ENCODE measurements at places on chromosomes 2 and 18. TPM values are rescaled to one million over a fixed set of nuclear protein-coding genes. Genes with fewer than 3 reads are reported as not detected.

Gene RTKN
- 94.1 TPM for polyA plus RNA-seq

Gene MYCN
- polyA plus RNA-seq: 16.4 TPM

Gene FOXI3
- not detected for polyA plus RNA-seq

Gene GPR55
- polyA plus RNA-seq: 0.22 TPM

Gene LBX2
- polyA plus RNA-seq: 5.8 TPM

Gene CWC22
- polyA plus RNA-seq: 9.2 TPM

Gene GCC2
- 14.6 TPM for polyA plus RNA-seq

Gene PIK3C3
- 17.8 TPM for polyA plus RNA-seq

DNA sequence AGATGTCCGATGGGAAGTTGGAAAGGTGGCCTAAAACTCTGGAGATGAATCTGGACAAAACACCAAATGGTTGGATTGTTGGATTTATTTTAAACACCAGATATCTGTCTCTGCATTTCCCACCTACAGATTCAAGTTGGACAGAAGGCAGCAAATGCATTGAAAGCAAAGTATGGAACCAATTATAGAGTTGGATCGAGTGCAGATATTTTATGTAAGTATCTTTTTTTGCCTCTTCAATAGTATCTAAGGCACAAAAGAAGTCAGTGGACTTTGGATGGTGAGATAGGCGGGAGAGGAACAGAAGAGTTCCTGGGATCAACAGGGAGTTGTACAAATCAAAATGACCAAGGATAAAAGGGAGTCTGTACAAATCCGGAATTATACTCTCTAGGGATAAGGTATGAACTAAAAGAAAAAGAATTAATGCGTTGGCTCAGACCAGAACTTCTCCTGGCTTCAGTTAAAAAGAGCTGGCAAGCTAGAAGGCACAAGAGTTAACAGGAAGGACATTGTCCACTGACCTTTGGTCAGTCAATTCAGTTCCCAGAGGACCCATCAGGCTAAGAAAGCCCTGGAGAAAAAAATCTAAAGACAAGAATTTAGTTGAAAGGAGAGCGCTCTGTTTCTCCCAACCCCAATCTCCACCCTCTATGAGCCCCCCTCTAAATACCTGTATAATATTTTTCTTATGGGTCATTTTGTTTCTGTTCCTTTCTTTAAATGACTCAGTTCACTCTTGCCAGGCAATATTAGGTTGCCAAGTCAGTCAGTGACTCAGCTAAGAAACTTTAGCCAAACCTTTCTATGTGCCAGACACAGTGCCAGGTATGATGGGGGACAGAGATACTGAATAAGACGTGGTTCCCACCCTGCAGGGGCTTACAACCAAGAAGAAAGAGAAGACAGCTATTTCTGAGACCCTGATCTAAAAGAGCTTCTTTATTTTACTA is 29.1 kb downstream of the CPO start:
- H3K36me3 ChIP-seq: no peaks in the 10 kb centered on the region
- H3K4me3 ChIP-seq: no peak overlapping the region
- DNase-seq: peak; percentile 56
- H3K27ac ChIP-seq: peak overlapping the region; percentile 36

GRCh38 chr2:233262562-233262961 is 11.1 kb downstream of the ATG16L1 start:
- H3K27me3 ChIP-seq: no peaks in the 10 kb centered on the region
- no peak for DNase-seq
- H3K4me3 ChIP-seq: no peak overlapping the region
- no peaks in the 10 kb centered on the region for H3K4me1 ChIP-seq
- peaks cover 62% of the 10 kb centered on the region for H3K36me3 ChIP-seq

- no peaks in the 10 kb centered on the region for H3K4me1 ChIP-seq
- no peaks in the 10 kb centered on the region for H3K36me3 ChIP-seq
- DNase-seq: no peak
Measured at GRCh38 chr2:202429164-202429980, 53.2 kb downstream of the BMPR2 start.

GRCh38 chr2:160268151-160268781 is 68.2 kb upstream of the ITGB6 start:
- no peak for DNase-seq
- no peak overlapping the region for H3K27ac ChIP-seq
- H3K36me3 ChIP-seq: no peaks in the 10 kb centered on the region
- peaks cover 6% of the 10 kb centered on the region for H3K4me1 ChIP-seq
- no peaks in the 10 kb centered on the region for H3K27me3 ChIP-seq

GRCh38 chr18:21341141-21341540 is 99.1 kb downstream of the GREB1L start:
- no peaks in the 10 kb centered on the region for H3K36me3 ChIP-seq
- H3K4me1 ChIP-seq: no peaks in the 10 kb centered on the region

DNA sequence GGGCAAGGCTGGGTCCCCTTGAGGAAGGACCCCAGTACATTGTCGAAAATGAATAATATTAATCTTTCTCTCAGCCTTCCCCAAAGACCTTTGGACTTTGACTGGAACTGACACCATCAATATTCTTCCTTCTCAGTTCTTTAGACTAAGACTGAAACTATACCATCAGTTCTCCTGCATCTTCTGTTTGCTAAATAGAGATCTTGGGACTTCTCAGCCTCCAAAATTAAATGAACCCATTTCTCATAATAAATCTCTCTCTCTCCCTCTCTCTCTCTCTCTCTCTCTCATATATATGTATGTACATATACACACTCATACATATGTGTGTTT is 39.7 kb upstream of the VRK2 start:
- no peak overlapping the region for H3K27ac ChIP-seq
- H3K36me3 ChIP-seq: no peaks in the 10 kb centered on the region
- H3K27me3 ChIP-seq: no peaks in the 10 kb centered on the region
- no peak for DNase-seq

DNA sequence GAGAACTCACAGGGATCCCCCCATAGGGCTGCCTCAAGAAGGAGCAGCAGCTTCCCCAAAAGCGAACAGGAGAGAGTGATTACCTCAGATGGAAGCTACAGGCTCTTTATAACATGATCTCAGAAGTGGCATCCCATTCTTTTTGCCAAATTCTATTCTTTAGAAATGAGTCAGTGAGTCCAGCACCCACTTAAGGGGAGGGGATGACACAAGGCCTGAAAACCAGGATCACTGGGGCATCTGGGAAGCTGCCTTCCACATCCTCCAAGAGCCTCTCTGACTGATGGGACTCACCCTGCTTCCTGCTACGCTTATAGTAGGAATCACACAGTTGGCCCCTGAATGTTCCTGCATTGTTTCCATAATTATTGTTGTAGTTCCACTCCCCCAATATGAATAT is 96.5 kb downstream of the MAPK4 start:
- H3K4me1 ChIP-seq: no peaks in the 10 kb centered on the region
- H3K4me3 ChIP-seq: no peak overlapping the region
- no peaks in the 10 kb centered on the region for H3K27me3 ChIP-seq
- H3K36me3 ChIP-seq: no peaks in the 10 kb centered on the region
- no peak for DNase-seq

GRCh38 chr2:138086576-138086975 is 122.3 kb downstream of the HNMT start:
- H3K4me1 ChIP-seq: no peaks in the 10 kb centered on the region
- no peak overlapping the region for H3K27ac ChIP-seq
- no peaks in the 10 kb centered on the region for H3K36me3 ChIP-seq
- H3K4me3 ChIP-seq: no peak overlapping the region
- H3K27me3 ChIP-seq: no peaks in the 10 kb centered on the region

DNA sequence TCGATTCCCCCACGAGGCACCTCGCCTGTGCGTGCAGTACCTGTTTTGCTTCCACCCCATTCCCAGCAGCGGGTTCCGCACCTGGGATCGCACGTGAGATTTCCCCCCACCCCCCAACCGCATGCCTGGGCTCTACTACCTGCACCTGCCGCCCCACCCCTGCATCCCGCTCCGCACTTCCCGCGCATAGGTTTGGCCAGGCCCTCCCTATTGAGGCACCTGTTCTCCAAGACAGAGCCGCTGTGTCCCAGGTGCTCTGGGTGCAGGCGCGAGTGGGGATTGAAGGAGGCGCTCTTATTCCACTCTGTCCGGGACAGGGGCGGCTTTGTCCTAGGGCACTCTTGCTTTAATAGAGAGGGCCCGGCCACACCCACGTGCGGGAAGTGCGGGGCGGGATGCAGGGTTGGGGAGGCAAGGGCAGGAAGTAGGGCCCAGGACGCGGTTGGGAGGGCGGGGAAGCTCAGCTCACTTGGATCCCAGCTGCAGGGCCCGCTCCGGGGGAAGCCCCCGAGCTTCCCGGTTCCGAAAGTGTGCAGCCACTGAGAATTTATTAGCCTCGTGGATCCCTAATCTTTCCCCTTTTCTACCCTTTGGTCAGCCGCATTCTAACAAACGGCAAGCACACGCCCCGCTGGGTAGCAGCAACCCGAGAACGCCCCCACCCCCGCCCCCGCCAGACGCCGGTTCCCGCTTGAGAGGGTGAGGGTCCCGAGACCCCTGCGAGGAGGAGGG is 670 bp upstream of the MOCOS start:
- peak overlapping the region; percentile 55 for H3K4me3 ChIP-seq
- peaks cover 19% of the 10 kb centered on the region for H3K27me3 ChIP-seq
- H3K27ac ChIP-seq: no peak overlapping the region
- peak; percentile 66 for DNase-seq
- H3K4me1 ChIP-seq: peaks cover 9% of the 10 kb centered on the region

DNA sequence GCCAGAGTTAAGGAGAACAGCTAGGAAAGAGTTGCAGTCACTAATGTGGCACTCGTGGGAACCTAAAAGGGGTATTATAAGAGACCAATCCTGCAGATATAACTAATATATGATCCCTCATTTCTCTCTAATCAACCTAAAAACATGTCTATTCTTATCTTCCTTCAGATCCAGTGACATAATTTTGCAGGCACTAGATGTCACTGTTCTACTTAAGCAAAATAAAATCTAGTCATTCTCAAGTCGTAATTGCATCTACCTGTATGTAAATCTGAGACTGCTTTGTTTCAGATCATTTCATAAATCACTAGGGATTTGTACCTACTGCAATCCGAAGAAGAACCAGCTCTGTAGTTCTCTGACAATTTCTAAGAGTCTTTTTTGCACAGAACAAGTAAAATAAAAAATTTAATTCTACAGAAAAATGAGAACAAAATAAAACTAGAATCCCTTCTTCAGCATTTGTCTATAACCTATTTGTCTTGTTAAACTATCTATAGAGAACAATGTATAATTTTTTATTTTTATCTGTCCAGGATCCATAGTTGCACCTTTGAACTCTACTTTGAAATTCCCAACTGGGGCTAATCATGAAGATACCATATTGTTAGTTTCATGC is 56.5 kb upstream of the ERBB4 start:
- H3K27me3 ChIP-seq: no peaks in the 10 kb centered on the region
- no peak overlapping the region for H3K27ac ChIP-seq
- no peak for DNase-seq
- H3K4me1 ChIP-seq: no peaks in the 10 kb centered on the region
- no peaks in the 10 kb centered on the region for H3K36me3 ChIP-seq

GRCh38 chr2:240013343-240013742 is 11.8 kb downstream of the NDUFA10 start:
- no peak overlapping the region for H3K4me3 ChIP-seq
- H3K27ac ChIP-seq: no peak overlapping the region
- no peak for DNase-seq
- H3K4me1 ChIP-seq: no peaks in the 10 kb centered on the region

DNA sequence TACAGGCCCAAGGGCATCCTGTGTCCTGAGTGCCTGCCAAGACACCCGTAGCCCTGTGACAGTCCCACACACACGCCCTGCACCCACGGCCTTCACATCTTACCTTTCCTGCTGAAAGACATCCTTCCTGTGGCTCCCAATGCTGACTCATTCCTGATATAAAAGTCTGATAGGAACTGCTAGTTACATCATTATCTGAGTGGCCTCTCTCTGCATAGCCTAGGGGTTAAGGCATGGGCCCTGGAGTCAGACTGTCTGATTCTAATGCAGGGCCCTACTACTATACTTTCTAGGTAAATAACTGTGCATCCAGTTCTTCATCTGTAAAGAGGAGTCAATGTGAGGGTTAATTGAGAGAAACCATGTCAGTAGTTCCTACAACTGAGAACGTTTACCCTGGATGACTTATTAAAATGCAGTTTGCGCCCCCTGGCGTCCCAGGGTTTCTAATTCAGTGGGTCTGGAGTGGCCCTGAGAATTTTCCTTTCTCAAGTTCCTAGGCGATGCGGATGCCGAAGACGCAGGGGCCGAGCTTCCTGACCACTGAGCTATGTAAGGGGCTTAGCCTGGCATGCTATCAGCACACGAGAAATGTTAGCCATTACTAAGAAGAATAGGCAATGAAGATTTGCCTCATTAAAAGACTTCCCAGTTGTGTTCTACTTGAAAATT is 6.0 kb upstream of the GPR45 start:
- no peak overlapping the region for H3K4me3 ChIP-seq
- H3K36me3 ChIP-seq: no peaks in the 10 kb centered on the region
- H3K27ac ChIP-seq: no peak overlapping the region
- H3K4me1 ChIP-seq: no peaks in the 10 kb centered on the region

DNA sequence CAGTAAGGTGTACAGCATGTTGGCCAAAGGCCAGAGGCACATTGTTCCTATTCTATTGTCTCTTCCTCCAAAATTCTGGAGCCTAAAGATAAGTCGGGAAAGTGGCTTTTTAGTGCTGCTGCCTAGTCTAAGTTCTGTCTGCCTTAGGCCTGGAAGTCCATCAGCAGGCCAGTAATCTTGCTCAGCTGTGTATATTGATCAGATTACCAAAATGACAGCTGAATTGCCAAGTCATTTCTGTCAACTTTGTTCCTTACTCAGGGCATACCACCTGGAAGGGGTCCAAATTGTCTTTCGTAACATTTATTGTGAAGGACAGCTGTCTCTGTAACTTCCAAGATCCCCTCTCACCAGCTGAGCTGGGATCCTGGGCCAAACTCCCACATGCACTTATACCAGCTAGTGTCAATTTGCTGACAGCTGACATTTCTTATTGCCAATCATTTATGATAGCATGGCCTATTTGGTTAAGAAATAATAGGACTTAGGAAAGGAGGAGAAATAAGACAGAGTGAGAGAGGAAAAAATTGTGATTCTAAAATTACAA is 116.8 kb upstream of the FSHR start:
- no peaks in the 10 kb centered on the region for H3K36me3 ChIP-seq
- H3K4me1 ChIP-seq: no peaks in the 10 kb centered on the region
- H3K27me3 ChIP-seq: no peaks in the 10 kb centered on the region
- H3K27ac ChIP-seq: no peak overlapping the region
- H3K4me3 ChIP-seq: no peak overlapping the region

DNA sequence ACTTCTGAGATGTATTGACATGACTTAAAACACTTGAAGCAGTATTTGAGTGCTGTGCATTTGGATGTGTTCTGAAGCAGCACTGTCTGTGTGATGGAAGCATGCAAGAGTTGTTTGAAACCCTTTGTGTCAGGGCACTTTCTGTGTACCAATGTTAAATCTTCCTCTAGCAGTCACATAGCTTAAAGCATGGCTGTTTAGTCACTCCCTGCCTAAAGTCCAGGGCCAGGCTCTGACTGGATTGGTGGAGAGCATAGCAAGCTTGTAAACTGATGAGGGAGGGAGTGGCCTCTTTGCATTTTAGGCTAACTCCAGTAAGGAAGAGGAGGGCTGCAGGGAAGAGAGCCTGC is 73.5 kb downstream of the MYO1B start:
- DNase-seq: peak; percentile 89
- H3K4me1 ChIP-seq: peaks cover 21% of the 10 kb centered on the region
- H3K27ac ChIP-seq: no peak overlapping the region
- H3K36me3 ChIP-seq: no peaks in the 10 kb centered on the region
